ENCODE measurements at places on chromosomes 3 and 15. TPM values are rescaled to one million over a fixed set of nuclear protein-coding genes. Genes with fewer than 3 reads are reported as not detected.

TNIK gene
- total RNA-seq: 24.2 TPM

TIPIN gene
- total RNA-seq: 21.5 TPM

TUBGCP5 gene
- total RNA-seq: 17.3 TPM

SNRPA1 gene
- 26.2 TPM for total RNA-seq

ASB14 gene
- total RNA-seq: not detected

ARHGAP31 gene
- 23.5 TPM for total RNA-seq

ALDH1A2 gene
- total RNA-seq: 0.08 TPM

PLA2G4D gene
- total RNA-seq: not detected

TGM5 gene
- total RNA-seq: not detected

MEX3B gene
- total RNA-seq: 3.5 TPM

GOLGA8J gene
- not detected for total RNA-seq

OR5H2 gene
- total RNA-seq: not detected

STAB1 gene
- 0.90 TPM for total RNA-seq

TBC1D21 gene
- not detected for total RNA-seq

SQOR gene
- total RNA-seq: 79.5 TPM

COL8A1 gene
- total RNA-seq: 24.3 TPM

ALDH1L1 gene
- total RNA-seq: 0.18 TPM

TGM4 gene
- not detected for total RNA-seq

GBE1 gene
- total RNA-seq: 204 TPM

GOLGA6L4 gene
- 0.08 TPM for total RNA-seq

PLCH1 gene
- total RNA-seq: 0.09 TPM

CIB1 gene
- 12.8 TPM for total RNA-seq

FAM162A gene
- 16.7 TPM for total RNA-seq
